ENCODE measurements at places on chromosomes 1 and 21. TPM values are rescaled to one million over a fixed set of nuclear protein-coding genes. Genes with fewer than 3 reads are reported as not detected.

IL20 gene
- not detected for total RNA-seq

C1QTNF12 gene
- 0.25 TPM for total RNA-seq

GBP6 gene
- 0.25 TPM for total RNA-seq

SPRR2F gene
- total RNA-seq: not detected

DNAH14 gene
- 16.5 TPM for total RNA-seq

ADAMTS4 gene
- total RNA-seq: 0.49 TPM

TINAGL1 gene
- total RNA-seq: 1.7 TPM

CFHR3 gene
- total RNA-seq: not detected

FBXO2 gene
- total RNA-seq: 3.4 TPM

CHIA gene
- not detected for total RNA-seq

IL10 gene
- total RNA-seq: not detected

ZMPSTE24 gene
- total RNA-seq: 35.2 TPM

FNDC5 gene
- total RNA-seq: 15.0 TPM

HOOK1 gene
- total RNA-seq: 11.3 TPM

TCHHL1 gene
- total RNA-seq: not detected

WNT3A gene
- total RNA-seq: not detected

PLA2G2D gene
- total RNA-seq: not detected

CELA2A gene
- total RNA-seq: not detected

ICOSLG gene
- total RNA-seq: 0.25 TPM

CTSK gene
- 7.4 TPM for total RNA-seq

APOBEC4 gene
- total RNA-seq: not detected

FTCD gene
- 0.98 TPM for total RNA-seq

PLEKHA6 gene
- 10.3 TPM for total RNA-seq

MATN1 gene
- under 0.01 TPM for total RNA-seq

GPR61 gene
- 4.2 TPM for total RNA-seq

ERG gene
- 1.2 TPM for total RNA-seq

MROH9 gene
- not detected for total RNA-seq

KIF17 gene
- total RNA-seq: 5.2 TPM

TENT5C gene
- total RNA-seq: 4.2 TPM

DDX59 gene
- total RNA-seq: 14.3 TPM

LCE3D gene
- total RNA-seq: not detected
